Smooth muscle cell of the pulmonary artery (primary cell): ENCODE measurements at places on chromosomes 7 and 10. TPM values are rescaled to one million over a fixed set of nuclear protein-coding genes. Genes with fewer than 3 reads are reported as not detected.

SEMA3A gene
- 52.1 and 109 TPM in 2 replicates for total RNA-seq

HOXA13 gene
- not detected in 2 replicates for total RNA-seq

GPRIN2 gene
- 0.07 TPM in 1 of 2 replicates, not detected in the other for total RNA-seq

CPA4 gene
- total RNA-seq: 46.4 and 140 TPM in 2 replicates

GPR37 gene
- total RNA-seq: 1.5 and 2.7 TPM in 2 replicates

EIF3B gene
- total RNA-seq: 150 and 189 TPM in 2 replicates

PDE1C gene
- total RNA-seq: 52.9 and 89.5 TPM in 2 replicates
